Esophagus mucosa (tissue), 1 donor: ENCODE measurements at places on chromosomes 2 and 18.
A peak's percentile ranks its signal among the peaks of the same experiment; 100 is the strongest.

DNA sequence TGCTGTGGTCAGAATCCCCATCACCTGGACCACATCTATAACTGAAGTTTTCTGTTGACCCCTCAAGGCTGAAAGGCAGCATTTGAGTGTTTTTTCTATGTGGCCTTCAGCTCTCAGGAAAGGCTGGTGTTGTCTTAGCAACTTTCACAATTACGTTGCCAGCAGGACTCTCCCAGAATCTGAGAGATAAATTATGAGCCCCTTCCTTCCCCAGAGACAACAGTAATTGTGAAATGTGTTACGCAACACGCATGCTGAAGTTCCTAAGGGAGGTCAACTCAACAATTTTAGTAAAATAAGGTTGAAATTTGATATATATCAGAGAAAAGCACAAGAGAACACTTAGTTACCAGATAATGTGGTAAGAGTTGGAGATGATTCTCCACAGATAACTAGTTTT is 216.5 kb upstream of the SLC8A1 start:
- no peak for ATAC-seq

GRCh38 chr2:30481323-30481800 is 34.3 kb downstream of the LCLAT1 start:
- no peak for ATAC-seq

DNA sequence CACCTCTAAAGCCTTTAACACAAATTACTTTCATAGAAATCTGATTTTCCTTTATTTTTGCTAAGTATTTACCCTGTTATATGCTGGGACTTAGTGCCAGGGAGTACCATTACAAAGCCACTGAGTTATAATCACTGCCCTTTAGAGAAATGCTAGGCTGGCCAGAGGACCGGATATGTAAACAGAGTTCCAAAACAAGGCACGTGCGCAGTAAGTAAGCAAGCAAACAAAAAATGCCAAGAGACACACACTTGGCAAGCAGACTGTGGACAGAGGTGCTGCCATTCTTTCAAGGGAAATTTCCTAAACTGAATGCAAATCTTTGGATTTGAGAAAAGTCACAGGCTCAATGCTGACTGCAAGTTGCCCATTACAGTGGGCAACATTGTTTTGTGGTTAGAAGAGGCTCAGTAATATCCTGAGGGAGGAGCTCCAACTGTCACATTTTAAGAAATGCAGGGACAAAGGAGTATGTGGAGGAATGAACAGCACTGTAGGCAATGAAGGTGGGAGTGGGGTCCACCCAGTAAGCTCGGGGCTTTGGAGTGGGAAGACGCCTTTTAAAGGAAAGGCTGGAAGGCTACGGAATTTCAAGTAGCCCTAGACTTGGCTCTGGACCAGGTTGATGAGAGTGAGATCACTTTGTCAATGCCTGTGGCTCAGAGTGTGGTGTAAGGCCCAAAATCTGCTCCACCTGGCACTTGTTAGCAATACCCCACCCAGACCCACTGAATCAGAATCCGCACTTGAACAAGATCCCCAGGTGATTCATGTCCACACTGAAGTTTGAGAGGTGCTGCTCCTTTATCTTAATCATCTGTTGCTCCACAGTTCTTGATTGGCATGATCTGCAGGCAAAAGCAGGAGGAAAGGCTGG is 2.1 kb upstream of the PARD6G start:
- peak; percentile 84 for ATAC-seq

DNA sequence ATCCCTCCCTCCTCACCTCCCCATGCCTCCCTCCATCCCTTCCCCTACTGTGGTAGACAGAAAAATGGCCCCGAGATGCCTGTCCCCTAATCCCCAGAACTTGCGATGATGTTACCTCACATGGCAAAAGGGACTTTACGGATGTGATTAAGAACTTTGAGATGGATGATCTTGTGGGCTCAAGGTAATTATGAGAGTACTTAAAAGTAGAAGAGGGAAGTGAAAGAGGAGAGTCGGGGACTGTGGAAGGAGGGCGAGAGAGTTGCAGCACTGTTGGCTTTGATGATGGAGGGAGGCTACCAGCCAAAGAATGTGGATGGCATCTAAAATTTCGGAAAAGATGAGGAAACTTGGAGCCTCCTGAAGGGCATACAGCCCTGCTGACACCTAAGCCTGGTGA is 66.5 kb downstream of the AGAP1 start:
- no peak for ATAC-seq

DNA sequence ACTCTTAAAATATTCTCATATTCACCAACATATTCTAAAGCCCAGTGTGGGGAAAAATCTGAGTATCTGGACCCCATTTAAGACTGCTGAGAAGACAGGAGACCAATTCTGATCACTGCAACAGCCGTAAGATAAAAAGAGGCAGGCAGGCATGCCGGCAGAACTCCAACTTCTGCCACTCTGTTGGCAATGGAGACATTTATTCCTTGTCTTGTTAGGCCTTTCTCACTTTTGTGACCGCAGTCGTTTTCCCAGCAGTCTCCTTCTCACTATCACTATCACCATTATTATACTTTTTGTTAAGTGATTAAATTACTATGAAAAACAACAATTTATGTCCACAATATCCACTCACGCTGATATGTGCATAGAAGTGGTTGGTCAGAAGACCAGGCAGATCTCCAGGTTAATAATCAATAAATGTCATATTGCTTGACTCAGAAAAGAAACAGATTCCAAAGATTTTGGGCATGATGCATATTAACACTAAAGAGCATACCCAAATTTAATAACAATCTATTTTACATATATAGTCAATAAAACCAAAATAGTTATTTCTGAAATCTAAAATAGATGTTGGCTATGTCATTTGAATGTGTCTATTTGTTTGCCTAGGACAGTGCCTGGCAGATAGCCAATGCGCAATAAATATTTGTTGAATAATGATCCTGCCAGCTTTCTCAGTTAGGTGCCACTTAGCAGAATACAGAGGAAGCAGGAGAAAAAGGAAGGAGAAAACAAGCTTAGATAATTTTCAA is 38.2 kb downstream of the SESTD1 start:
- ATAC-seq = no peak

DNA sequence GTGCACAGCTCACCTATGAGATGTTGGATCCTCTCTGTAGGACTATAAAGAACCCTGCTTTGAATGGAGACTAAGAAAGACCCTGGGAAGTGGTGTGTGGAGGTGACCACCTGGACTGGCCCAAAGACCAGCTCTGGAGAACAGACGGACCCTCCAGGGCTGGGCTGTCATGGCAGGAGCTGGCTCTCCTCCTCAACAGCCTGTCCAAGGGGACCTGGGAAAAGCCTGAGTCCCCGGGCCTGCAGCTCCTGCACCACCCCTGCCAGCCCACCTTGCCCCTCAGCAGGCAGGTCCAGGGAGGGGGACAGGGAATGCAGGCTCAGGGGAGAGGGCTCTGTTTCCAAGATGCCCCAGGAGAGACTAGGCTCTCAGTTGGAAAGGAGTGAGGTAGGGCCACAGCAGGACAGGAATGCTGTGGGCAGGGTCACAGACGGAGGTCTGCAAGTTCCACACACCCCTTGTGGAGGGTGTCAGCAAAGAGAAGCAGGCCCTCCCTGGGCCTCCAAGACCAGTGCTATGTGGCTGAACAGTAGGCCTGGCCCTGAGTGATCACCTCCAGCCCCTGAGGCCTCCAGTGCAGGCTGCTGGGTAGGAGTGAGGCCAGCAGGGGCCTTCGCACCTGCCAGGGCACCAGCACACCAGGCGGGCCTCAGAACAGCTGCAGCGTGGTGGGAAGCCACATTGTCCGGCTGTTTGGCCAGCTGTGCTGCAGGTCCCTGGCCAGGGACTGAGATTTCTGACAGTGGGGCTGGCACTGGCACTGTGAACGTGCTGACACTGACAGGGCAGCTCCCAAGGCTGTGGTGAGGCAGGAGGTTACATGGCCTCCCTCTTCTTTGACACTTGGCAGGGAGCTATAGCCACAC is 86.4 kb upstream of the OTOS start:
- no peak for ATAC-seq

DNA sequence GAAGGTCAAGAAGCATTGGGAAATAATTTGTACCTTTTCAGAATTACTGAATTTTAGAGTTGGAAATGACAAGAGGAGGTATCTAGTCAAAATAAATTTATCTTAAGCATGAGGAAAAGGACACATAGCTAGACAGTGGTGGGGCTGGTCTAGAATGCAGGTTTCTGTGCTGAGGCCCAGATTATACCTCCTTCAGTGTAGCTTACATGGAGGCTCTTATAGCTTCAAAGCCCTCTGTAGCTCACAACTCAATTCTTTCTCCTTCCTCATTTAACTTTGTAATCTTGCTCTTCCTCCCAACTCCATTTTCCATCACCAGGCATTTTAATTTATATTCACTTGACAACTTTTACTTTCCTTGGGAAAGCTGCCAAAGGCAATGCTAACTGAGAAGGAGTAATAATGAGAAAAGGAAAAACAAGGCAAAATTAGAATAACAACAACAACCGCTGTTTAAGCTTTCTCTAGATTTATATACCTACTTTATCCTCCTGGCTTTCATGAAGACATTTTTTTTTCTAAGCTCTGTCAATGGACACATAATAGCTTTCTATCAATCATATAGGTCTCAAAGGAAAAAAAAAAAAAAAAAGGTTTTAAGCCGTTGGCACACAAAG is 58.5 kb downstream of the CLHC1 start:
- no peak for ATAC-seq

DNA sequence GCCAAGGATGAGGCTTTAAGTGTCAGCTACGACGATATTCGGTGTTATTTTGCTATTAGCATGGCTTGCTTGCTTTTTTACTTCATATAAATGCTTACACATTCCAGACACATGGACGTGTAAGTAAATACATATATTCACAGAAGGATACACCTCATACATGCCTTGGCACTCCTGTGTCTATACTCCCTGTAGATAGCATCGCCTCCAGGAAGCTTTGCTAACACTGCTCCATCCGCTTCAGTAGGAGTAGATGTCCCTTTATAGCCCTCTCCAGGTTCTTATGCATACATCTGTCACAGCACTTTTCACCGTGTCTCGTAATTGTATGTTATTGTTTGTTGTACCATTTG is 27.5 kb upstream of the KCTD1 start:
- peak; percentile 40 for ATAC-seq

GRCh38 chr2:187198136-187198535 is 249.9 kb downstream of the CALCRL start:
- ATAC-seq = no peak

GRCh38 chr2:179749210-179749609 is 112.2 kb downstream of the ZNF385B start:
- ATAC-seq = no peak

DNA sequence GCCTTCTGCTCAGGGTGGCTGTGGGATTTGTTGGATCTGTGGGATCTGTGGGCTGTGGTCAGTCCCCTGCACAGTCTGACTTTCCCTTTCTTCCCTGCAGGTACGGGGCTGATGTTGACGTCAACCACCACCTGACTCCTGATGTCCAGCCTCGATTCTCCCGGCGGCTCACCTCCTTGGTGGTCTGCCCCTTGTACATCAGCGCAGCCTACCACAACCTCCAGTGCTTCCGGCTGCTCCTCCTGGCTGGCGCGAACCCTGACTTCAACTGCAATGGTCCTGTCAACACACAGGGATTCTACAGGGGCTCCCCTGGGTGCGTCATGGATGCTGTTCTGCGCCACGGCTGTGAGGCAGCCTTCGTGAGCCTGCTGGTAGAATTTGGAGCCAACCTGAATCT is 17.5 kb downstream of the ASB1 start:
- ATAC-seq = no peak

DNA sequence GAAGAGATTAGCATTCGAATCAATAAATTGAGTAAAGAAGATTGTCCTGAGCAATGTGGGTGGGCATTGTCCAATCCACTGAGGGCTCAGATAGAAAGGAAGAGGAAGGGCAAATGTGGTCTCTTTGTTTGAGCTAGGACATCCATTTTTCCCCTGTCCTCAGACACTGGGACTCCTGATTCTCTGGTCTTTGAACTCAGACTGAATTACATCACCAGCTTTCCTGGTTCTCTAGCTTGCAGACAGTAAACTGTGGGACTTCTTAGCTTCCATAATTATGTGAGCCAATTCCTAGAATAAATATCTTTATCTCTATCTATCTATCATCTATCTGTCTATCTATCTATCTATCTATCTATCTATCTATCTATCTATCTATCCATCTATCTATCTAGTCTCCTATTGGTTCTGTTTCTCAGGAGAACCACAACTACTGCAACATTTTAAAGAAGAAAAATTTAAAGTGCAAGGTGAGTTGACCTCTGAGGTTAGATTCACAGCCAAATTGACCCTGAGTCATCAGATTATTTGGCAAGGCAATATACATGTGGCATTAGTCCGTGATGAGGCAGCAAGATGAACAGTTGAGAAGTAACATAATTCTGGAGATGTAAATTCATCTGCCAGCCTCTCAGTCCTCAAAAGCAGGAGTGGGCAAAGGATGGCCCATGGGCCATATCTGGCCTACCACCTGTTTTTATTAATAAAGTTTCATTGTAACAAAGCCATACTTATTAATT is 191.4 kb downstream of the PDE11A start:
- ATAC-seq = no peak

DNA sequence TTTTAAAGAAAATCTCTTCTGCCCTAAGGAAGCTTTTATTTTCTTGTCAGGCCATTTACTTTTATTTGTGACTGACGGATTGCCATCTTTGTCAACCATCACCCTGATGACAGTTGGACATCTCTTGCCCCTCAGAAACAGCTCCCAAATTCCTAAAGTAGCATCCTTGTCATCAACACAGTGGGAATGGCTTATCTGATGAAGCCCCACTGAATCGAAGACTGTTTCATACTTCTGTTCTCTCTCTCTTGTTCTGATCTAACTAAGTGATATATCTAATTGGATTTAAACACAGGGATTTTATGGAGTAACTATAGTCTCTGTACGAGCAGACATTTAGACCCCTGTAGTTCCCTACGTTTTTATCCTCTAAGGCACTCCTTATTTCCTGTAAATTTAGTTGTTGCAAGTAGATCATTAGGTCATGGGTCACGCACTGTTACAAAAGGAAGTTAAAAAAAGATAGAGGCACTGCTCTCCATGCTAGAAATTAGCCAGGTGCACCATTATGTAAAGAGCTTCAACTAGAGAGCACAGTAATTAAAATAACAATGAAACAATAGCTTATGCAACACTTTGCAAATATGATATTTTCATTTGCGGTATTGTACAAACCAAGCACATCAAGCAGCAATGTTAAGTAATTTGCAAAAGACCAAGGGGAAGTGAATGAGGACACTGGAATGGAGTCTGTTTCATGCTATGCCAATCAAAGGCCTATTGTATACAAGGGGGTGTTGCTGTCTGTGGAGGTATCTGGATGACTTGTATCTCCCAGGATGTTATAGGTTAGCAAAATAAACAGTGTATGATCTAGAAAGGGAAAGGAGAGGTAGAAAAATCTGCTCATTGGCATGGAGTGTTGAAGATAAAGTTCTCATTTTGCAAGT is 284.7 kb downstream of the LRRTM1 start:
- ATAC-seq = no peak

DNA sequence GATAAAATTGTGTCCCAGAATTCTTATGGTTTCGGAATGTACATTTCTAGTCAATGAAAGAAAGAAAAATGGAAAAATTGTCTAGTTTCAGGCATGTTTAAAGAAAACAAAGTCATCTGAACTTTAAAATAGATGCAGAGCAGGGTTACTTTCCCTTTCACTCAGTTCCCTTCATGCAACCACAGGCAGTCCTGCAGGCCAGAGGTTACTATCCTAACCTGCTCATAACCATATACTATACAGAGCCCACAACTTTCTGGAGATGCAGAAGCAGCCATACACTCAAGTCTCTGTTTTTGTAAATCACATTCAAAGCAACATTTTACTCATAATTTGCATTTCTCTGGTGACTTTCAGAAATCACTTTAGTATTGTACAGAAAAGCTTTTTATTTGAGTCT is 690.3 kb downstream of the MBD2 start:
- no peak for ATAC-seq

- no peak for ATAC-seq
Observed at GRCh38 chr2:199819746-199820145, 31.2 kb downstream of the FTCDNL1 start.

GRCh38 chr18:23331091-23331920 is 121.8 kb upstream of the RIOK3 start:
- ATAC-seq = peak; percentile 96
